ENCODE measurements at places on chromosomes 7 and 10.

DNA sequence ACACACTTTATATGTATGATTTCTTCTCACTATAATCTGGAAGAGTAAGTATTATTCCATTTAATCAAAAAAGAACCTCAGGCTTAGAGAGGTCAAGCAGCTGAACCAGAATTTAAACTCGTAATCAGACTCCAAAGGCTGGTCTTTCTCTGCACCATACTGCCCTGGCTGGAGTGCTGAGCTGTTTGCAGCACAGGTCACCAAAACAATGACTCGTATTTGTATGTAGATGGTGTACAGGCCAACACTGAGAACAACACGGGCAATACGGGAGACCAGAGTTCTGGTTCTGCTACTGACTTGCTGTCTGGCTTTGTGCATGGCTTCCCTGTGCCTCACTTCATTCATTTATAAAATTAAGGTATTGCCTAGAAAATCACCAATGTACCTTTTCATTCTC is 57.9 kb downstream of the CDCA7L start:
- no peak for DNase-seq

GRCh38 chr7:158824028-158824427 is 5.3 kb downstream of the ESYT2 start:
- peak; percentile 37 for DNase-seq

DNA sequence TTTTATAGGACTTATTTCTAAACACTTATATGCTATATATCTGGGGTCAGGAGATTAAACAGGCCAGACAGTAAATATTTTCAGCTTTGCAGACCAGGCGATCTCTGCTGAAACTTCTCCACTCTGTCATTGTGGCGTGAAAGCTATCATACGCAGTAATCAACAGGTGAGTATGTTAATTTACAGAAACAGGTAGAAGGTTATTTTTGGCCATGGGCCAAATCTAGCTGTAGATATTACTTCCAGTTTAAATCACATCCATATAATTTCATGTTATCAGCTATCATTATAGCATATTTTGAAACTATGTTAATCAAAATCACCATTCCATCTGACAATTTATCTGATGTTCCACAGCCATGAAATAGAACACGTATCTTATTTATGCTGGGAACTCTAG is 67.8 kb downstream of the GPR37 start:
- DNase-seq = no peak

GRCh38 chr7:105602325-105603305 is 21.3 kb upstream of the EFCAB10 start:
- DNase-seq = no peak

GRCh38 chr10:12541446-12542067 is 192.2 kb downstream of the CAMK1D start:
- no peak for DNase-seq

DNA sequence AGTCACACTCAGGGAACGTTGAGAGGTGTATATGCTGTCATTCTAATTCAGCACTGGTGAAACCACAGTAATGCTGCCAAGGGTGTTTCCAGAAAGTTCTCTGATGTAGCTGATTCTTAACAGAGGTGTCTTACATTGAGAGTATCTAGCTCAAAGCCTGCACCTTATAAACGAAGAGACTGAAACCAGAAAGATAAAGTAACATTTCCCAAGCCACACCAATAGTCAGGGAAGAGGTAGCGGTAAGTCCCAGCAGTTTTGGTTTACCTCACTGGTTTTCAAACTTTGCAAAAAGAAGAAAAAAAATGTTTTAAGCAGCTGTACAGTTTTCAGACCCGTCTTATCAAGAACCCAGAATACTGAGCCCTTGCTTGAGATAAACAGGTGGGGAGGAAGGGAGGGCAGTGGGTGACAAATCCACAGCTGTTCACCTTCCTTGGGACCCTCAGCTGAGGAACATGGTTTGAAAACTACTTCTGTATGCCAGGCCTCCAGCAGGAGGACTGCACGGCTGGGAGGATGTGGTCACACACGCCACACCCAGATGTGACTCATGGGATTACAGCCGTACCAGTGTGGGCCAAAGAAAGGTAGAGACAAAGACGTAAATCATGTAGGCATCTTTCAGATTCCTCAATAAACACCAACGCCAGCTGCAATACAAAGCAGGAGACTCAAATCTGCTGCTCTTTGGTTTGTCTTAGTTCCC is 63.9 kb upstream of the GSDME start:
- peak; percentile 71 for DNase-seq

DNA sequence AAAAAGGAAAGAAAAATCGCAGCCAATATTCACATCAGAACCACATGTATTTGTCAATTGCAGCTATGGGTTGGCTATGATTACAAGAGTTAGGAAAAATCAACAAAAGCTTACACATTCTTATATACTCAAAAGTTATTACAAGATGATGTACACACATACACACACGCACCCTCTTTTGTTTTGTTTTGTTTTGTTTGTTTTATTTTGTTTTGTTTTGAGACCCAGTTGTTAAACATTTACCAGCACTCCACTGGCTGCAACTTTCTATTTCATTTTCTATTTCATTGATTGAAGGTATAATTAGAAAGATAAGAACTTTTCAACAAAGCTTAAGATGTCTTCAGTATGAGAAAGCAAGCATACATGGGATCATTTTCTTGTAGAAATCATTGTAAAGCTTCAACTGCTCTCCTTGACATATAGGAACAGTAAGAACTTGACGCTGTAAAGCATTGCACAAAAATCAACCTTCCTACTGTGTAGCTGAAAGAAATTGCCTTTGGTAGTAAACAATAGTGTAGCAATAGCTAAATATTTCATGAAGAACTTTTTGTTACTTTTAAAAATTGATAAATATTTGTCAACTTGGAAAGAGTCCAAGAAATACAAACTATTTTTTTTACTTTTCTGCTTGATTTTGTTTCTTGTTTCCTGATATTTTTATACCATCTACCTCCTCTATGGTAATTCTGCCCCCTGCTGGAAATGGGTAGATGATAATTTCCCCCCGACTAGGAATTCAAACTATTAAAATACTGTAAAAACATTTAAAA is 205.9 kb downstream of the MBL2 start:
- DNase-seq = no peak

DNA sequence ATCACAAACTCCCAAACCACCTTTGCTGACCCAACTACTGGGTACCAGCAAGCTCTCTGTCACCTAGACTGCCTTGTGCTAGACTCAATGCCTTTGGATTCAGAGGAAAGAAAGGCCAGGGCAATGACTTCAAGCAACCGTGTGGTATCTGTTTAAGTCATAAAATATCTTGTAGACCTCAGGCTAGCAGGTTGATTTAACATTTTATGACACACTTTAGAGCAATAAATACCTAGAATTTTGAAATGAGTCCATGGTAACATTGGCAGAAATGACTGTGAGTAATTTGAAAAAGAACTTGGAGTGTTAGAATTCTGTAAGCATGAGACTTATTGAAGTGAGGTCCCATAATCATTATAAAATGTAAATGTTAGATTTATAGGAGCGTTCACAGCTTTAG is 87.2 kb downstream of the TWIST1 start:
- no peak for DNase-seq

GRCh38 chr7:158388928-158389327 is 198.7 kb downstream of the PTPRN2 start:
- no peak for DNase-seq

- no peak for DNase-seq
Measured at GRCh38 chr7:149768931-149769330, 4.5 kb downstream of the ZNF467 start.

GRCh38 chr10:128922172-128922571 is 544.9 kb upstream of the MGMT start:
- no peak for DNase-seq

DNA sequence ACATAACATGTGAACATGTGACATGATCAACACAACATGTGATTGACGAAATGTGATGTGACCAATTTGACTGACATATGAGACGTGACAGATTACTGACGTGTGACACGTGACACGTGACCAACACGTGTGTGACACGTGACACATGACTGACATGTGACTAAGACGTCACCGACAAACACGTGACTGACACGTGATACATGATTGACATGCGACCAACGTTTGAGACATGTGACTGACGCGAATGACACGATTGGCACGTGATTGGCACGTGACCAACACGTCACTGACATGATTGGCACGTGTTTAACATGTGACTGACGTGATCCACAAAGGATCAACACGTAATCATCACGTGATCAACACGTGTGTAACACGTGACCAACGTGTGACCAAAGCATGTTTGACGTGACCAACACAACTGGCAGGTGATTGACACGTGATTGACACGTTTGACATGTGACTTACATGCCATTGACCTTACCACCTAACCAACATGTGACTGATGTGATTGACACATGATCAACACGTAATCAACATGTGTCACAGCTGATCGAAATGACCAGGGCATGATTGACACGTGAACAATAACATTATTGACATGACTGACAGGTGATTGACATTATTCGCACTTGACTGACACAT is 23.7 kb downstream of the CRPPA start:
- no peak for DNase-seq

- no peak for DNase-seq
Measured at GRCh38 chr10:92619368-92619767, 26.4 kb downstream of the KIF11 start.

DNA sequence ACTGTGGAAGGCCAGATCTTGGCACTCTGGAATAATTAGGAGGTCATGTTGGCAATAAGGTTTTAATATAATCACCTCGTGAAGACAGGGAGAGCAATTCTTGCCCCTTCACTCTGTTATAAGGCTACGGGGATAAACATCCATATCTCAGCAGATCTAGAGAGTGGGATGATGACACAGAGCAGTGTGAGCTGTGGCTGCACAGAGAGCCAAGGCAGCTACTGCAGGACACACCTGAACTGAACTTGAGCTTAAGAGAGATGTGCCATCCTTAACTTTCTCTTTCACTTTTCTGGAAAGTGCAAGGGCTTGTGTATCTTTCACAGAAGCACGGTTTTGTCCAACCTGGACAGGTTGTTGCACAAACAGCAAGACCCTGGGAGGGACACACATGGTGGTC is 174.7 kb downstream of the GATA3 start:
- no peak for DNase-seq

All from activated T-helper 9 cell treated with anti-CD3 and anti-CD28 coated beads, Interleukin-2, amount 50 U/mL, for 16 hours (primary cell).